ENCODE measurements at places on chromosomes 5 and 9.
A peak's percentile ranks its signal among the peaks of the same experiment; 100 is the strongest.

DNA sequence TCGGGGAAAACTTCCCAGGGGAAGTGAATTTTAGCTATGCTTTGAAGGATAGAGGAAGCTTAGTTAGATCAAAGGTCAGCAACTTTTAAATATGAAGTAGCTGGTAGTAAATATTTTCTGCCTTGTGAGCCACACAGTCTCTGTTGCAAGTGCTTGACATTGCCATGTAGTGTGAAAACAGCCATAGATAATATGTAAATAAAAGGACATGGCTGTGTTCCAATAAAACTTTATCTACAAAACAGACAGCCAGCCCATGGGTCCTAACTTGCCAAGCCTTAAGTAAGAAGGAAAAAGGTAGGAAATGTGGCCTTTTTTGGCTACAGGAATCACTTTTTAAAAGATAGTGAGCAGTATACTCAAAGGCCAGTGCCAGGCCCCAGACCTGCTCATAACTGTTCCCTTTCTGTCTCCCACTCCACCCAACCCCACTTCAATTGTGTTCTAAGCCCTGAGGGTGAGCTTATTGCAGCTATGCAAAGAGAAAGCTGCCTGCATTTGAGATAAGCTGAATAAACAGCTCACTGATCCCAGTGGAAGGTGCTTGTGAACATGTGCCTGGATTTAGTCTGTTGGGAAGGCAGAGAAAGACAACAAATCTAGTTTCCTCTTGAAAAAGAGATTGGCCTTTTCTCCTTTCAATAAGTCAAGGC lies 113.0 kb upstream of the TRIM32 start:
- DNase-seq, result no peak

GRCh38 chr9:130465383-130466096 lies 20.8 kb downstream of the ASS1 start:
- no peak for DNase-seq

- no peak for DNase-seq
Observed at GRCh38 chr9:33102551-33103210, 26.2 kb upstream of the SMU1 start.

DNA sequence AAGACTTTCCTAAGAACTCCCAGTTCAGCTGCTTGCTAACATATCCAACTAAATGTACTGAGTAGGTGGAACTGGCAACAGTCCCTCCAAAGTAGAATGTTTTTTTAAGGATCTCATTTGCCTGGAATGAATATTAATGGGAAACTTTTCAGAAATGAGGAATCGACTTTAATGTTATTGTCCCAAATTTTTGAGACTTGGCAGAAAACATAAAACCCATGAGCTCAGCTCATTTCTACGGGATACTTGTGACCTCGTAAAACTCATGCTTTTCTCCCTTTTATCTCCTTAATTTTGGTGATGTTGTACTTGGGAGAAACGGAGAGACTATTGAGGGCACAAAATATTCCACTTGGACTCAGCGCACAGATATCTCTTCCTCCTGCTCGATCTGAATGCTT lies 296.8 kb downstream of the EBF1 start:
- DNase-seq, result no peak

GRCh38 chr9:129897263-129897662 lies 62.0 kb downstream of the USP20 start:
- DNase-seq, result no peak

DNA sequence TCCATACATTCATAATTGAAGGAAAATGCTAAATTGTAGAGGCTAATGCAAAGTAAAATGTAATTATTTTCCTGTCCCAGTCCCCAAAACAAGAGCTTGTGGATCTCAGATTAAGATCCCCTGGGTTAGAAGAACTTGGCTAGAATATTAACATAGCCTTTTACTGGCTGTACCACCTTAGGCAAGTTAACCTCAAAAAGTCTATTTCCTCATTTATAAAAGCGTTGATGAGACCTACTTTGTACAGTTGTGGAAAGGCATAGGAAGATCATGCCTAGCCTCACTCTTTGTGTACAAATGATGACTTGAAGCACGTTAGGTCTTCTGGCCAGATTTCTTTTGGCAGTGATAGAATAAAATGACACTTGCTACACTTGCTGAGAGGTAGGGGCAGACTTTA lies 97.2 kb downstream of the F2RL2 start:
- DNase-seq, result no peak

- DNase-seq, result no peak
Observed at GRCh38 chr9:120071760-120072159, 508.2 kb downstream of the CDK5RAP2 start.

DNA sequence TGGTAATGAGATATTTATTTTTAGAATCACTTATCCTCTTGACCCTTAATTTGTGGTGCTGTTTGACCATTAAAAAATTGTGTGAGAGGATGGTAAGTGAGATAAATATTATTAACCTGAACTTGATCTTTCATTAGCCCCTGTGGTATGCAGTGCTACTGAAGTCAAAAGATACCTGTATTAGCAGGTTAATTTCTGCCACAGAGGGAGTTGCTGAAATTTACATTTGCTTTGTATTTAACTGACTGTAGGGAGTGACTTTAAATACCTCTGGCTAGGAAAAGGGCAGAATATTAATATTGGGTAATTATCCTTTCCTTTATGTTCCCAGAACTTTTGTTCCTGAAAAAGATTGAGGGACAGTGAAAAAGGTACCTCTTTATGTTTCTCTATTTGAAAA lies 133.6 kb downstream of the CHSY3 start:
- no peak for DNase-seq

GRCh38 chr9:129351642-129352145 lies 173.6 kb upstream of the IER5L start:
- no peak for DNase-seq

- DNase-seq, result no peak
Observed at GRCh38 chr5:115418788-115419187, 122.3 kb upstream of the CCDC112 start.

DNA sequence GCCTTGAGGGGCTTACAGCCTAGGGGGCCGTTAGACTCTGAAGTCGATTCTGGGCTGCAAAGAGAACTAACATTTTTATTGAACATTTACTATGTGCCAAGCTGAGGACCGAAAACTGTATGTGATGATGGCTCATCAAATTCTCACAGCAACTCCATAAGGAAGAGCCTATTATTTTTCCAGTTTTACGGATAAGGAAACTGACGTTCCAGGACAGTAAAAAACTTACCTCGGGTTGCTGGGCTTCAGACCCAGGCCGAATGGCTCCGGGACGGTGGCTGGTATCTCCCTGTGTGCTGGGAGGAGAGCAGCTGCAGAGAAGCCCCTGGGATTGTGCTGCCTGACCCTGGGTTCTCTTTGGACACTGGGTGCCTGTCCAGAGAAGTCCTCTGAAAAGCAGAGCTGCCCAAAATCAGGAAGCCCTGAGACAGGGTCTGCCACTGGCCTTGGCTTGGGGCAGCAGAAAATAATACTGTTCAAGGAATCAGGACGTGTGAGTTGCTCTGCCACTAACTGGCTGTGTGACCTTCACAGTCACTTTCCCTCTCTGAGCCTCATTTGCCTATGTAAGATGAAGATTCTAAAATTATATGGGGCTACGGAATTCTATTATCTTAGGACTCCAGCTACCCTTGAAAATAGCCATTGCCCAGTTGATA lies 116.3 kb upstream of the CPEB4 start:
- DNase-seq, result no peak

DNA sequence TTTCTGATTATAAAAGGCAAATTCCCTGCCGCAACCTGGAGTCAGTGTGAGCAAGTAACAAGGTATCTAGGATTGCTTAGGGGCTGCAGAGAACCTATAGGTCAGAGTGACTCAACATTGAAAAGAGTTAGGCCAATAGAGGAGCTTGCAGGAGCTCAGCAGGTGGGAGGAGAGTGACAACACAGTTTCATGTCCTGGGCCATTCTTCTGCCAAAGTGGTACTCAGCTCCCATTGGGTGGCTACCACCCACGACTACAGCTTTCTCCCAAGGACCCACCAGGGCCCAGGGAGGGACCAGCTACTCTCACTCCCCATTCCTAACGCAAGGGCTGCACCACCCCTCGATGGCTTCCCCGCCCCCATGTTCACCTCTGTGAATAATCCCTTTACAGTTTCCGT lies 86.7 kb upstream of the SPATA31C2 start:
- DNase-seq, result no peak

- no peak for DNase-seq
Observed at GRCh38 chr9:129240581-129241211, 62.6 kb upstream of the IER5L start.

DNA sequence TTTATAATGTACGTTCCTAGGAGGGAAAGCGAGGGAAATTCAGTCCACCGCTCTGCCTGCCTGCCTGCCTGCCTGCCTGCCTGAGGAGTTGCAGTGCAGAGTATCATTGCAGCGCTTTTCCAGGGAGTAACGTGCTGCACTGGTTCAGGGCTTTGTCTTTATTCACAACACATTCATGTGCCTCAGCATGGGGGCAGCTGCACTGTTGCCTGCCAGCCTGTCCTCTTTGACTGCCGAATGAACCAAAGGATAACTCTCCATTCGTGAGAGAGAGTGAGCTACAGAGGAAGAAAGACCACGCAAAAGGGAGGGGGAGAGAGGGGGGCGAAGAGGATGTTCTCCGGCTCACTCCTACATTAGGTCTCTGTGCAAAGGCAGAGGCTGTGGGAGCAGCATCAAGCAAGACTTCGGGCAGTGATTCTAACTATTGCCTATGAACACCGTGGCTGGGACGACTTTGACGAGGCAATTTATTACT lies 791.2 kb downstream of the MAT2B start:
- no peak for DNase-seq

DNA sequence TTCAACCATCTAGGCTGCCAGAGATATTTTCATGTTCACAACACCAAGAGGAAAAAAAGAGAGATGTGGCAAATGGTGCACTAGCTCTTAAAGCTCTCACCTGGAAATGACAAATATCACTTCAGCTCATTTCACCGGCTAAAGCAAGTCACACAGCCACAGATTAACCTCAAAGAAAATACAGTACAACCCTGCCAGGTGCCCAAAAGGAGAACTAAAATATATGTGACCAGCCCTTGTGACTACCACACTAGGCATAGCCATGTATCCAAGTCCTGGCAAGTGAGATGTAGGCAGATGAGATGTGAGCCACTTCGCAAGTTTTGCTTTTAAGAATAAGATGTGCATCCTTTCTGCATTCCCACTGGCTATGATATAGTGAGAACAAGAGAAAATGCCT lies 41.4 kb downstream of the AGTPBP1 start:
- no peak for DNase-seq

- DNase-seq, result no peak
Observed at GRCh38 chr9:98540476-98540875, 168.3 kb downstream of the GABBR2 start.

DNA sequence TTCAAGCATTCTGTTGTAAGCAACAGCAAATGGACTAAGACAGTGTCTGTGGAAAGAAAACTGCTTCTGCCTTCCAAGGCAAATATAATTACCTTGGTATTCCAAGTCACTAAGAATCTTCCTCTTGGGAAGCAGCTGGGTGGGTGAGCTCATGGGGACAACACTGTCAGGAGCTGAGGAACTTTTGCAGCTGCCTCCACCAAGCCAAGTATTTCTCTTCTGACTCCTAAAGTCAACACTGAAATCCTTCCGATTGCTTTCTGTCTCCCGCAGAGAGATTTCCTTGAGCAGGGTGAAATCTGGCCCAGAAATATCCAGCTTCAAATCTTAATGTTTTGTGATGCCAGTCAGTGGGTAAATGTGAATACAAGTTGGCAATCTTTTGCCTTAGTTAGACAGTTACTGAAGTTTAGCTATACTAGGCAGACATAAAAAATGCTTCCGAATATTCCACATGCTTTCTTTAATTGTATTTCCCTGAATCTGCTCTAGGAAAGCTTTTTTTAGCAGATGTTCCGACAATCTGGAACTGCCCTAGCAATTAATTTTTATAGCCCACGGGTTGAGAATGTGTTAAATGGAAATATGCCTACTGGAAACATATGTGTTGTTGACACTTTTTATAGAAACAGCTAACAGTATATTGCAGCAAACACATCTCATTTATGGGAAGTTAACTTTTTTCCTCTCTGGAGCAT lies 369.9 kb upstream of the DAB2 start:
- no peak for DNase-seq

DNA sequence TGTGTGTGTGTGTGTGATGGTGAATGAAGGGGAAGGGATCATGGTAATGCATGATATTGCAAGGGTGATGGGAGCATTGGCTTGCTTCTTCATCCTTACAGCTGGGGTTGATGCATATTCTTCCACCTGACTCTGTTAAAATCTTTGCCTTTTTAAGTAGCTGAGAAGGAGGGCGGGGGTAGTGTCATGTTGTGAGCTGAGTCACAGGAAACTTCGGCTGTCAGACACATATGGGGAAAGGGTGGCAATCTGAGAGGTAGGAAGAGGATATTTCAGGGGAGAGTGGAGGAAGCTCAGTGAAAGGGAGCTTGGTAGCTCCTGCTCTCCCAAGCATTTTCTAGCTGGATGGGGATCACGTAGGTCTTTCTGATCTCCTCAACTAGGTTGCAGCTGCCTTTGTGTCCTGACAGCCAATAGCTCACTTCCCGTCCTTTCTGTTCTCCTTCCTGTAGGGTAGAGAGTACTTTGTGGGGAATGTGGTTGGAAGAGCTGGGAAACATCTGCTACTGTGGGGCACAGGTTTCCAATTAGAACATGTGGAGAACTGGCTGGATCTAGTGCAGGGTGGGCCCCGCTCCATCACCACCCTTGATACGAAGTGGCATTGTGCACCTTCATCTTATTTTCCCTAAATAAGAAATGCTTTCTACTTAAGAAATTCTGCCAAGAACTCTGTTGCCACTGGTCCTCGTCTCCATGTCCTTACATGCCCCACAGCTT lies 18.1 kb upstream of the CLK4 start:
- no peak for DNase-seq

DNA sequence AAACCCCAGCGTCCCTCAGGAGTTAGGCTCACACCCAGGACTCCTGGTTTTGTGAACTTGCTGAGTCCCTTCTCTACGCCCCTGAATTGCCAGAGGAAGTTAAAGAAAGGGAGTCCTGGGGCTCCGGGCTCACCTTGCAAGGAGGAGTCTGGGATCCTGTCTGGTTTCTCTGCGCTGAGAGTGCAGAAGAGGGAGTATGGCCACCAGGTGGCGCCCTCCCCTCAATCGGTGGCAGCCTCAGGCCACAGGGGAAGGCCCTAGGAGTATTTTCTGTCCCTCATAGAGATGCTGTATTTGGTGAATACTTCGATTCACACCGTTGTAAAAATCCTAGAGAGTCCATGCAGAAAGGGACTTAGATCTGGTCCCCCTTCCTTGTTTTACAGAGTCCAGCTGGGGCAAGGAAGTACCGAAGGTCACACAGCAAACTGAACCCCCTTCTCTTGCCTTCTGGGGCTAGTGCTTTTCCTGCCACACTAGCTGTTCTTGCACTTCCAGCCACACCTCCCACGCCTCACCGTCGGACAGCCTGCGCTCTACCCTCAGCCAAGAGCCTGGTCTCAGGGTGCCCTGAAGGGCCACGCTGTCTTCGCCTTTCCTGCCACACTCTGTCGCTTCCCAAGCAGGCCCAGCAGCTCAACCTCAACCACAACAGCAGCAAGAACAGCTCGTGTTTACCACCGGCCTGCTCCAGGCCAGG lies 10.2 kb downstream of the HAND1 start:
- peak; percentile 86 for DNase-seq
